Stimulated activated CD8-positive, alpha-beta memory T cell treated with anti-CD3 and anti-CD28 coated beads, Interleukin-4, amount 100 ng/mL, for 4 hours (primary cell): ENCODE measurements at places on chromosomes 12 and 14.

DNA sequence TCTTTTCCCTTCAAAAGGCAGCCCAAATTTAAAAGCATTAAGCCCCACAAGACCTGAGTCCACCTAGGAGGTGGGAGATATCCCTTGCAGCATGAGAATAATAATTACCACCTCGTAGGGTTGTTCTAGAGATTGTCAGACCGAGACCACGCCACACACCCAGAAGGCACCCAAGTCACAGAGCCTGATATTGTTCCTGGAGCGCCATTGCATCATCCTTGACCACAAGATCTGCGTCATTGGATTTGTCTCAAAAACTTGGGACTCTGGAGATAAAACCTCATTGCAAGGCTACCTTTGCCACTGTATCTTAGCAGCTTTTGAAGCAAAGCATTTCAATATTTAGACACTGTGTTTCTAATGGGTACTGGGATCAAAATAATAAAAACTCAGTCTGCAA is 29.4 kb upstream of the PPP2R5C start:
- no peak for DNase-seq

- DNase-seq = no peak
Observed at GRCh38 chr12:45575823-45576475, 153.6 kb upstream of the ARID2 start.

- no peak for DNase-seq
Observed at GRCh38 chr12:131135786-131136538, 182.3 kb downstream of the ADGRD1 start.

GRCh38 chr14:103527408-103528145 is 1.4 kb upstream of the TRMT61A start:
- no peak for DNase-seq

DNA sequence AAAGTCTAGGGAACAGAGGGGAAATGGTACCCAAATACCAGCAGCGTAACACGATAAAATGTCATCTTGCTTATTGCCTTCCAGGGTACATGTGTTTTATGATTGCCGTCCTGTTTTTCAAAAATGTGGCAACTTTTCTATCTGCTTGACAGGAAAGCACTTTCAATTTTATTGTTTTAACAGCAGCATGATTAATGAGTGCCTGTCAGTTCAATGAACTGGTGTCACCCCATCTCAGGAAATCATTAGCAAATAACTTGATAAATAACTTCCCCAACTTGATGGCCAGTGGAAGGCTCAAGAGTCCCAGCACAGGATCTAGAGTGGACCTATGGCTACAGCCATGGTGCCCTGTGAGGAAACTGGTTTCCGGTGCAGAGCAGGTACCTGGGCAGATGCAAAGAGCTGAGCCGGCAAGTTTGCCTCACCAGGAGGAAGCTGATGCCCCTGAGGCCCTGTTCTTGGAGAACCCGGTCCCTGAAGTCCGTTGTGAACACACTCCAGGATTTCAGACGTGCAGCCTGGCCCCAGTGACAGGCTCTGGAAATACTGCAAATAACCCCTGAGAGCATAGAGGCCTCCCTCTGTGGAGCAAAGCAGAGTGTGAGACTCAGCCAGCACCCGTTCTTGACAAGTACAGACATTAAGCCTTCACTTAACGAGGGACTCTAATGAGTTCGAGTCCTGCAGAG is 173.5 kb upstream of the SFSWAP start:
- DNase-seq = no peak

DNA sequence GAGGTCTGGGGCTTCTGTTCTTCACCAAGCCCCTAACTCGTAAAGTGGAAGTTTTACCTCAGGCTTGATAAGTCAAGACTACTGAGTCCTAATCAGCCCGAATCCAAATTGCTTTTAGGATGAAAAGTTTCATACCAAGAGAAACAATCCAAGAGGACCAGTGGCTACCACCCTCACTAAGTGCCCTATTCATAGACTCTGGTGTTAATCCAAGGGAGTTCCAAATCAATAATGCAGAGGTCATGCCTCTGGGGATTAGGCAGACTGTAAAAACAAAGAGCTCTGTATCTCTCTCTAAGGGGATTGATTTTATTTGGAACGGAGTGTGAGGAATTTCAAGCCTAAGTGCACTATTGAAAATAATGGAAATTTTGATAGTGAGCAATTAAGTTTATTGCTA is 76.3 kb upstream of the LMNTD1 start:
- DNase-seq = no peak

DNA sequence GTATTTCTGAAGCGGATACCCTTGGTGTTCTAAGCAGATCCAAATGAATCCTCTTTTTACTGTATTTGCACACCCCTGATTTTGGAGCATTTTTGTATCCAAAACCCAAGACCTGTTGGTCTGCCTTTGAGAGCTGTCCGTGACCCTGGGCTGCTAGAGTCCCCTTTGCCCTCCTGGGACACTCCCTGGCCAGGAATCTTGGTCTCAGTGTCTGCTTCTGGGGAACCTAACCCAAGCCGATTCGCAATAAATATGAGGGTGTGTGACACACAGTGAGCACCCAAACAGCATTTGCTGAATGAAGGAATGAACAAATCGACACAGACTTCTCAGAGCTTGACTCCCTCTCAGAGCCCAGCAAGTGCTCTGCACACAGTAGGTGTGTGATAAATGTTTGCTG is 92.9 kb downstream of the SCARB1 start:
- no peak for DNase-seq

DNA sequence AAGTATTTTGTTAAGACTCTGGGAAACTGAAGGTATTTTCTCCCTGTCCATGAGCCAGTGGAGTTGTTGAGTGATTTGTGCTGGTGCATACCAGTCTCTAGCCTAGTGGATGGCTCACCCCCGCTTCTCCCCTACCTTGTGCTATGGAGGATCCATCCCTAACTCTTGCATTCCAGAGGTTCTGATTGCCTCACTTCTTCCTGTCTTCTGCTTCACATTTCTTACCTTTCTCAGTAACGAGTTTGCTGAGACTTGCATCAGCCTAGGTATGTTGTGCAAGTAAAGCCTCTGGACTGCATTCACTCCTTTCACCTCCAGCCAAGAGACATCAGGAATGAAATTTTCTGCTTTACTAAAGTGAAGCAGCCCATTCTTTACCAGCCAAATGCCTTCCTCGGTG is 391.6 kb downstream of the ZFP36L1 start:
- no peak for DNase-seq

DNA sequence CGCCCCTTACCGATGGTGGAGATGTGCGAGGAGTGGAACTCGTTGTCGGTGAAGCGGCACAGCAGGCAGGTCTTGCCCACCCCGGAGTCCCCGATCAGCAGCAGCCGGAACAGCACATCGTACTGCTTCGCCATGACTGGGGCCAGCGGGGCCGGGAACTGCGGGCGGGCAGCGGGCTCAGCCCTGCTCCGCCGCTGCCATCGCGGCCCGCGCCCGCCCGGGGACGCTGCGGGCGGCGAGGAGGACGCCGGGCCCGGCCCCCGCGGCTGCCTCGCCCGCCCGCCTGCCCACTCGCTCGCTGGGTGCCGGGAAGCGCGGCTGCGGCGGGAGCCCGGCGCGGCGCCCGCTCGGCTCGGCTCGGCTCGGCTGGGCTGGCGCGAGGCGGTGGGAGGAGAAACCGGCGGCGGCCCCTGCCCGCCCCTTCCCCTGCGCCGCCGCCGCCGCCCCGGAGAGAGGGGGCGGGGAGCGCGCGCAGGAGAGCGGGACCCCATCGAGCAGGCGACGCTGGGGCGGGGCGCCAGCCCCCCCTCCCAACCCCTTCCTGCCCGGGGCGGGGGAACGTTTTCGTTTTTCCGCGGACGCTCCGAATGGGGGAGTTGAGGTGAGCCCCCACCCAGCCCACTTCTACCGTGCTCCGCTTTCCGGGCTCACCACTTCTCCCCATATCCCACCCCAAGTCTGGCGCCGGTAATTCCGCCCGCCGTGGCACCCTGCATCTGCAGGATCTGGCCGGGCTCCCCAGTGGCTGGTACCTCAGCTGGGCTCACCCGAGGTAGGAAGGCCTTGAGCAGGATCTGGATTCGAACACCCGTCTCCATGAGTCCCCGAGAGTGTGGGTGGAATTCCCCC is at the start of gene RAB15:
TSS of gene RAB15 (minus strand) at position 394 of the 849 bp plus-strand sequence. CDS start at position 134, 260 bp downstream.
- no peak for DNase-seq

DNA sequence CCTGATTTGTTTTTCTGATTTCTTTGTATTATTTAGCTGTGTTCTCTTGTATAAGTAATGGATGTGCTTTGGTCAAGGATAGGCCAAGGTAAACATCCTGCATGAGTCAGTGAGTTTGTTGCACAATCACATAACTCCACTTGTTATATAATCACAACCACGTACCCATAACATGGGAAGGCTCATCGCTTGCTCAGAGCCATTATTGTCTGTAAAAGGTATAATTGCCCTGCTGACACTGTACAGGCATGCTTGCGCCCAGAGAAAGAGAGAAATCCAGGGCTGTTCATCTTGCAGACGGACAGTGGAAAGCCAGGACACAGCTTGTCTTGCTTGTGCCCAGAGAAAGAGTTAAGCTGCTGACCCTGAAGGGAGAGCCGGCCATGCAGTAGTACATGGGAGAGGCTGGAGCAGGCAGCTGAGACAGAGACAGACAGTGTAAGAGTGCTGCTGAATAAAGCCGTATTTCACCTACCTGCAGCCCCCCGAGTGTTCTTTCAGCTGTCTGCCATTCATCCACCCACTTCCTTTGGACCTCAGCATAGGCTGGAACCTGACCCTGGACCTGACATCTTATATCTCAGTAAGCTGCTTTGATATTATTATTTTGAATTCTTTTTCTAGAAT is 174.7 kb upstream of the DAAM1 start:
- DNase-seq = no peak

- no peak for DNase-seq
Observed at GRCh38 chr14:60981633-60982455, 799 bp downstream of the SLC38A6 start.

- DNase-seq = no peak
Observed at GRCh38 chr12:6764011-6764828, 1.9 kb upstream of the PTMS start.

DNA sequence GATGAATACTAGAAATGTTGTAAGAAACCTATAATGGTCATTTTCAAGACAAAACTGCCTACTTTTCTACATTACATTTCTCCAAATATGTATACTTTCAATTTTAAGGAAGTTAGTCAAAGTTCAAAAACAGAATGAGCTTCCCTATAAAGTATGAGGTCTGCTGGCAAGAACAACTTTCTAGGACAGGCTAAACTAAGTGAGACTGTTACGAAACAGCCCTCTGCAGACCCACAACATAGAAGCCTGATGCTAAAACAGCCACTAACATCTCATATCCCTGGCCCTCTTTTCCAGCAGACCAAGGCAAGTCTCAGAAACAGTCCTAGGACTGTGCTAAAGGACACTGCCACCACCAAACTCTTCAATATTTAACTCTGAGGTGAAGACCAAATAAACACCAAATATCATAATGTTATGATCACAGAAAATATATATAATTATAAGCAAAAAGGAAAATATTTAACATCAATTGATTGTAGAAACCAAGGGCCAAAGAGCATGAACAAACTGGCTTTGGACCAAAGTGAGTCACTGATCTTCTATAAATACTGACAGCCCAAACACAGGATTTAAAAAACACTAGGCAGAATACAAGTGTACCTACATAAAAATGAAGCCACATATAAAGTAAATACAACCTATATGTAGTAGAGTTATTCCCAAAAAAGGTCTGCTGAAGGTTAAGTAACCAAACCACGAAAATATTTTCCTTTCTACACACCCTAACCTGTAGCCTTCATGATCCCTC is 27.7 kb downstream of the PPP4R3A start:
- DNase-seq = no peak

- no peak for DNase-seq
Observed at GRCh38 chr12:67991158-67991557, 1.9 kb downstream of the IFNG-AS1 start.

- no peak for DNase-seq
Observed at GRCh38 chr14:36271222-36271621, 49.2 kb downstream of the MBIP start.

GRCh38 chr12:113239288-113239771 is 18.1 kb downstream of the TPCN1 start:
- no peak for DNase-seq

GRCh38 chr12:98575013-98575412 is 18.5 kb upstream of the SLC25A3 start:
- DNase-seq = no peak

DNA sequence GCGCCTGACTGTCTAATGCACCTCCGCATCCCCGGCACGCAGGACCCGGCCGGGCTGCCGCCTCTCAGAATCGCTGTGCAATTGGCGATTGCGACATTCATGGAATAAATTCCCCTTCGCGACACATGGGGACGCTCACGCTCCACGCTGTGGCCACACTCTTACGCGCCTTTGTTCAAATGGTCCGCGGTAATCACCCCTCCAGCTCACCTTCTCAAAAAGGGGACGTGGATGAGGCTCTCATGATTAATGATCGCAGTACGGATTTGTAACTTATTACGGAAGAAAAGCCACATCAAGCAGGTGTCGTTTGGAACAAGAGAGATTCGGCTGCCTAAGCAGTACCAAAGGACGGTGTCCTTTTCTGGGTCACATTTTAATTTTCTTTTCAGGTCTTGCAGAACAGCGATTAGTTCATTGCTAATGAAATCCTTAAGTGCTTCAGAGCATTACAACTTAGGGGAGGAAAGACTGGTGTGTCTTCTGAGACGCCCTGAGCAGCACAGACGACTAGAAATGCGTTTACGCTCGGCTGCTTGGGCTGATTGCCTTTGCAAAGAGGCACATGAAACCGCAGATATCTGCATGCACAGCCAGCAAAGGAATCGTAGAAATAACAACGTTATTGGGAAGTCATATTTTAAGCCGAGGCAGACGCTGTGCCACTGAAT is 37.3 kb upstream of the ADGRD1 start:
- DNase-seq = no peak

DNA sequence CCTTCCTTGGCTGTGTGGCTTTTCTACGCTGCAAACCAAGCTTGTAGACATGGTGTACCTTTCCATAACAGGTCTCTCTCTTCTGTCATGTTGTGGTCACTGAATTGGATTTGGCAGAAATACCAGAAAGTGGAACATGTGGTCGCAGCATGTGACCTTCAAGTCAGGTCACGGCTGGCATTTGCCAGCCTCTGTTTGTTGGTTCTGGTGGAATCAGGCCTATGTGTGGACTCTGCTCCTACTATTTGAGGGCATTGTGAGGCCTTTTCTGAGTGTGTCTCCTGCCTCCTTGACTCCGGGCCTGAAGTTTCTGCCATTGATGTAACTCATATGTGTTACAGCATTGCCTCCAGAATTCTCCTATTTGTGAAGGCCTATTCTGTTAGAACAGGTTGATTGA is 116.7 kb downstream of the CACNA1C start:
- DNase-seq = no peak

GRCh38 chr12:115922952-115923564 is 354.4 kb downstream of the MED13L start:
- no peak for DNase-seq

GRCh38 chr14:23173796-23174195 is 9.7 kb downstream of the SLC7A8 start:
- no peak for DNase-seq

GRCh38 chr14:26206640-26207039 is 391.2 kb downstream of the NOVA1 start:
- DNase-seq = no peak

DNA sequence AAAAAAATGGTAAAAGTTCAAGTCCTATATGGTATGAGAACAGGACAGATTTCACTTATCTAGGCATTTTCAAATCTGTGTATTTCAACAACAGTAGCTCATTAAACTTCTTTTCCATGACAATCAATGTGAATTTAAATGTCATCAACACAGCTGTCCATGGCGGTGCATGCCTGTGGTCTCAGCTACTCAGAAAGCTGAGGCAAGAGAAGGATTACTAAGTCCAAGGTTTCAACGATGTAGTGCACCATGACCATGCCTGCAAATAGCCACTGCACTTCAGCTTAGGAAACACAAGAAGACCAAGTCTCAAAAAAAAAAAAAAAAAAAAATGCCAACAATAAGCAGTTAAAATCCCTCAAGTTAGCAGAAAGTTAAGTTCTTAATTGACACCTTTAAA is 214.6 kb downstream of the C12orf50 start:
- no peak for DNase-seq

GRCh38 chr12:41438854-41439541 is 250.9 kb downstream of the PDZRN4 start:
- DNase-seq = no peak
